ENCODE measurements at places on chromosomes 13 and 19.

GRCh38 chr13:79128158-79128557 is 277.9 kb downstream of the RBM26 start:
- DNase-seq = no peak

GRCh38 chr13:29844441-29844840 is 6.0 kb downstream of the UBL3 start:
- DNase-seq = no peak

GRCh38 chr13:94408314-94409036 is 71.0 kb downstream of the DCT start:
- DNase-seq = no peak

GRCh38 chr19:13850910-13851733 is 25.8 kb upstream of the NANOS3 start:
- DNase-seq = peak; percentile 78

DNA sequence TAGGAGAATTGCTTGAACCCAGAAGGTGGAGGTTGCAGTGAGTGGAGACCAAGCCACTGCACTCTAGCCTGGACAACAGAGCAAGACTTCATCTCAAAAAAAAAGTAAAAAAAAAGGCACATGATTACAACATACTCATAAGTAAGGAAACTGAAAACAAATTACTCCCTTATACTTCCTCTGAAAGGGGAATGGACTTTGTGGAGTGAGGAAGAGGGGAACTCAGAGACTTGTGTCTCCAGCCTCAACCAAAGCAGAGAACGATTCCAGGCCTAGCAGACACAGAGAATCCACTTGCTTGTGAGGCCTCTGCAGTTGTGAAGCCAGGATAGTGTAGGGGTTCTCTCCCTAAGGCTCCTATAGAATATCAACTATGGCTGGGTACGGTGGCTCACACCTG is 4.3 kb upstream of the LATS2 start:
- no peak for DNase-seq

DNA sequence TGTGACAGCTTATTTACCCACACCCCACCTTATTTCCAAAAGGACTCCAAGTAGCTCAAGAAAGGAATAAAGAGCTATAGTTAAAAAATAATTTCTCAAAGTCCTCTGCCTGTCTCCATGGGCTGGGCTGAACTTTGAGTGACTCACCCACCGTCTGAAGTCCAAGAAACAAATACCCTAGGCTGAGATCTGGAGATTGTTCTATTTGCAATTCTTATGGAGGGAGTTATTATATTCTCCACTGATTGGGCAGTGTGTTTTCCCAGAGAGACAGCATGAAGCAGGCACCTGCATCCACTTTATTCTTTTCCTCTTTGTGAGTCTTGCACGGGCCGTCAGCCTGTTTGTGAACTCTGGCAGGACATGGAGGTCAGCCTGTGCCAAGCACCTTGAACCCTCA is 63.2 kb downstream of the SHISA2 start:
- no peak for DNase-seq

GRCh38 chr13:113167155-113167554 is 8.7 kb downstream of the PROZ start:
- no peak for DNase-seq

DNA sequence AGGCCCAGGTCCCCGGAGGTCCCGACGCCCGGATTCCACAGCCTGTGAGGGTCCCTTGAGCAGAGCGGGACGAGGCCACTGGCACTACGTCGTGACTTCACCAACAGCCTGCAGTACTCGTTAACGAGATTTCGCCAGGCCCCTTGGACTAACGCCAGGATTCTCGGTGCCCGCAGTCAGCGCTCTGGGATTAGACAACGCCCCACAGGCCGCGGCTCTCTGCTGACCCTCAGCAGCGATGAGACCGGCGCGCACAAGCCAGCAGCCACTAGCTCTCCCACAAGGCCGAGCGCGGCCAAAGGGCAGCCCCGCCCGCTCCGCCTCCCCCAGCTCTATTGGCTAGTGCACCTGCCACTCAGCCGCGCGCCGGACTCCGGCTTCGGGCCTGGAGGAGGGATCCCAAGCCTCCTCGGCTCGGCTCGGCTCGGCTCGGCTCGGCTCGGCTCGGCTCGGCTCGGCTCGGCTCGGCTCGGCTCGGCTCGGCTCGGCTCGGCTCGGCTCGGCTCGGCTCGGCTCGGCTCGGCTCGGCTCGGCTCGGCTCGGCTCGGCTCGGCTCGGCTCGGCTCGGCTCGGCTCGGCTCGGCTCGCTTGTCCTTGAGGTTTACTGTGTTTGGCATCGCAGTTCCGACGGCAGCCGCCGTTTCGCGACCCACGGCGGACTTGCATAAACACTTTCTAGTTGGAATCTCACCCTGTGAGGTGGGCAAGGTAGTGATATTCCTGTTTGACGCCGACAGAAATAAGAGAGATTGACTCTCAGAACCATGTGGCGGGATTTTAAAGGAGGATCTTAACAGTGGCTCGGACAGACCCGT is 231.7 kb upstream of the SERP2 start:
- peak; percentile 100 for DNase-seq

- no peak for DNase-seq
These were observed 115.8 kb downstream of the NUFIP1 start for GRCh38 chr13:44873461-44873860.

DNA sequence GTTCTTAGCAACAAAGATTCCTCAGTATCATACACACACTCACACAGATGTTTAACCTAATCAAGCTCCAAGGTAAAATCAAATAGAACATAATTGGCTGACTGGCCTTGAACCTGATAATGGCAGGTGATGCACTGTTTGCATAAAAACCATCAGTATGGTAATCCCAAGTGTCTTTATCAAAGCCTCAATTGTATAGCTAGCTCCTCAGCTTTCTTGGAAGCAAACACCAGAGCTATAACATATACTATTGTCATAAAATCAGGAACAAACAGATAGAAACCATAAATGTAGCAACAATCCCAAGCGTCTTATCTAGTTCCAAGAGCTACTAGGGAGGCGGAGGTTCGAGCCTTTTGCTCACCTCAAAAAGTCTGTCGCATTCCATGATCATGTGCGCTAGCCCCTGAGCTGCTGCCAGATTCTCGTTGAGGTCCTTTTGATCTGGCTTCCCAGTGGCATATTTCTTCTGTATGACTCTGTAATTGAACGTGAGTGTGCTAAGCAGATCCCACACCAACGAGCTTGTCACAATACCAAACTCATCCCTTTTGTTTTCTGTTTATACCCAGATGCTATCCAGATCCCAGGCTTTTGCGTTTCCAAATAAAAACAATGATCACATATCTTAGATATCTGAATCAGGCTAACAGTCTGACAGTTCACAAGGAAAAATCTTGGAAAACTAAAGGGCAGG is 95.3 kb downstream of the KL start:
- DNase-seq = no peak

- DNase-seq = no peak
These were observed 17.9 kb downstream of the GPR183 start for GRCh38 chr13:99289271-99289670.

DNA sequence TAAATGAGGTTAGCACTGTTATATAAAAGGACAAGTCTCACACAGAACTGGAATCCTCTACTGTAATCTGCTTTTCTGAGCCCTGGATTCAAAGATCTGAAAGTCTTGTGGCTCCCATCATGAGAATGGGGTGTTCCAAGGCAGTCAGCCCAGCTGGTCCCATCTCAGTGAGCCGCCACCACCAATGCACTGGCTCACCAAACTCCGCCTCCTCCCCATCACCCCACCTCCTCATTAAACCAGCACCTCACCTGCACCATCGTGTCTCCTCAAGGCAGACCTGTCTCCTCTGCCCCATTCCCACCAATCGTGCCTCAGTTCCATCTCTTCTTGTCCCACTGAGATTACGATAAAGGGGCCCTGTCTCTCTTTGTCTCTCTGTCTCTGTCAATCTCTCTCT is 166.7 kb downstream of the USP12 start:
- DNase-seq = no peak

Data from posterior cingulate gyrus (tissue), 11 donors.